Hair follicle dermal papilla cell (primary cell): ENCODE measurements at places on chromosomes 5 and 9. TPM values are rescaled to one million over a fixed set of nuclear protein-coding genes. Genes with fewer than 3 reads are reported as not detected.

FST gene
- 77.4 and 80.5 TPM in 2 replicates for total RNA-seq

PFN3 gene
- total RNA-seq = not detected in 2 replicates

LEAP2 gene
- total RNA-seq = 0.12 and 0.16 TPM in 2 replicates

TLR4 gene
- total RNA-seq = 2.1 and 3.2 TPM in 2 replicates

SLCO6A1 gene
- not detected in 2 replicates for total RNA-seq

BTNL3 gene
- not detected in 2 replicates for total RNA-seq

PRUNE2 gene
- total RNA-seq = 43.6 and 56.6 TPM in 2 replicates

TOMM5 gene
- 40.2 and 46.2 TPM in 2 replicates for total RNA-seq

PCDHGA3 gene
- total RNA-seq = 4.9 and 5.7 TPM in 2 replicates

SOX30 gene
- under 0.01 TPM in 1 of 2 replicates, not detected in the other for total RNA-seq

FOXD4L6 gene
- total RNA-seq = not detected in 2 replicates

TTC23L gene
- total RNA-seq = 0.24 and 0.32 TPM in 2 replicates

THG1L gene
- 12.4 and 17.0 TPM in 2 replicates for total RNA-seq

MTAP gene
- total RNA-seq = 24.7 and 34.4 TPM in 2 replicates

STC2 gene
- total RNA-seq = 553 and 581 TPM in 2 replicates

LCN9 gene
- not detected in 2 replicates for total RNA-seq

FOXI1 gene
- not detected in 2 replicates for total RNA-seq
